Fibroblast of the conjunctiva (primary cell): ENCODE measurements at places on chromosomes 12 and 14.

- no peak for DNase-seq
Measured at GRCh38 chr12:30257618-30258017, 438.1 kb downstream of the IPO8 start.

DNA sequence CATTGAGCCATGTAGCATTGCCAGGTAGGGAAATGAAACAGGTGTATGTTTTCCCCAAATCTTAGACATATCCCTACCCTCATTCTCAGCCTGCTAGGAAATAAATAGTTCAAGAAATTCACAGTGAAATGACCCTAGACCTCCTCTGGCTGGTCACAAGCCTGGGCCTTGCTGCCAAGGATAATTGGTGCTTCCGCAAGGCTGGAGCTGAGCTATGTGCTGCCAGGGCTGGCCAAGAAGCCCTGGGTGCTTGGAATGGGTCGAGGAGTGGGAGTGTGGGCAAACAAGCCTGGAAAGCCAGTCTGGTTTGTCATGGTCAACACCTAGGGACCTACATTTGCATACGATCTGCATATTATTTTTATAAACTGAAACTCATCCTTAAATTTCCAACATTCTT is 31.3 kb upstream of the SLC10A1 start:
- no peak for DNase-seq

DNA sequence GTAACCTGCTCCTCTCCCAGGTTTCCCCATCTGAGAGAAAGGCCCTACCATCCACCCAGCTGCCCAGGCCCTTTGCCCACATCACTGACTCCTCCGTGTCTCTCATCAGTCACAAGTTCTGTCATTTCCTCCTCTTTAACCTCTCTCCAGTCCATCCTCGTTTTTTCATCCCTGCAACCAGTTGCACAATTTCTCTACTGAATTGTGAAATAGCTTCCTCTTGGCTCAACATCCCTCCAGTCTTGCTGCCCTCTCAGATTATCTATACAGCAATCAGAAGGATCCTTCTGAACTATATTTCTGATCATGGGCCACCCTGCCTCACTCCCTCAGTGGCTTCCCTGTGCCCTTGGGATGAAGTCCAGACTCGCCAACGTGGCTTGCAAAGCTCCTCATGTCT is 6.8 kb downstream of the FAM161B start:
- peak; percentile 52 for DNase-seq

- no peak for DNase-seq
Measured at GRCh38 chr12:131867471-131867870, 27.0 kb upstream of the ULK1 start.

- DNase-seq = no peak
Measured at GRCh38 chr14:33908540-33909223, 42.2 kb downstream of the EGLN3 start.

DNA sequence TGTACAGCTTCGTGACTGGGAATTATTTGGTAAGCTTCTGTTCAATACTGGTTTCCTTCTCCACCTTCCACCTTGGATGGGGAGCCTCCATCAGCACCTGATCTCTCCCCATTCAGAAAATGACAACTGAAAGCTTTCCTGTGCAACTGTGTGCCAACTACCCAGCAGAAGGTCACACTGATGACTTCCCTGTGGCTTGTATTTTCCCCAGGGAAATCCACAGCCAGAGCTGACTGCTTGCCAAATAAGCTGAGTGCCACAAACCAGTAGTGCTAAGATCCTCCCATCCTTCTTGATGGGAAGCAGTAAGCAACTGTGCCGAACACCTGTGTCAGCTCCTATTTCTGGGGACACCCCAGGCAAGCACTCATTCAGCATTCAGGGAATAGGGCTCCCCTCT is 257.2 kb upstream of the SOX5 start:
- DNase-seq = no peak

GRCh38 chr12:65492998-65493912 is 214.8 kb downstream of the MSRB3 start:
- no peak for DNase-seq

DNA sequence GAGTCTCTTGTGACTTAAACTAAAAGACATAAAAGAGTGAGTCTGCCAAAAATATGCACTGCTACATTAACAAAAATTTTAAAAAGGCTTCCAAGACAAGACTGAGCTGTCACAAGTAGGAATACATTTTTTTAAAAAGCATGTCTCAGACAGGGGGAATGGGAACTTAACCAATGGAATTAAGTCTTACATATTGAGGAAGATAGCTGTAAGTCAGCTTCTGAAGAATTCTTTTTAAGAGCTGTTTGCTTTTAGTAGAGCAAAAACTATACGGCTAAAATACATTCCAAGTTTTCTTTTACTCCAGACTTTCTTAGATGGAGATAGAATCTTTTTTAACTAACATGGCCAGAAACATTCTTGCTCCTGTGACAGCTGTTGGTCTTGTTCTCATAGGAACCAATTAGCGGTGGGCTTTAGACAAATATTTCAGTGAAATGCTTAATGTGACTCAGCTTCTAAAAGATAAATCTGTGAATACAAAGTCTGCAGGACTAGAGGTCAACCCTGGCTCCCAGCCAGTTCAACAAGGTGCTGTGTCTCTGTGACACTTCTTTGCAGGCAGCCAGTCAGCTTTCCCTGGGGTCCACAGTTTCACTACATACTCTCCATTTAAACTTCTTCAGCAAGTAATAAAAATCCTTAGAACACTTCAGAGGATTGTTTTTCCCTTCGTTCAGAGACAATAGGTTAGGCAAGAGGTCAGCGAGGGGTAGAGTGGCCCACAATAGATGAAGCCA is 187.6 kb downstream of the NAV3 start:
- no peak for DNase-seq

GRCh38 chr14:25048170-25049016 is 1.6 kb downstream of the STXBP6 start:
- peak; percentile 62 for DNase-seq

GRCh38 chr14:45242706-45243105 is 10.3 kb downstream of the MIS18BP1 start:
- DNase-seq = no peak
